ENCODE measurements at places on chromosomes 3 and 15.

DNA sequence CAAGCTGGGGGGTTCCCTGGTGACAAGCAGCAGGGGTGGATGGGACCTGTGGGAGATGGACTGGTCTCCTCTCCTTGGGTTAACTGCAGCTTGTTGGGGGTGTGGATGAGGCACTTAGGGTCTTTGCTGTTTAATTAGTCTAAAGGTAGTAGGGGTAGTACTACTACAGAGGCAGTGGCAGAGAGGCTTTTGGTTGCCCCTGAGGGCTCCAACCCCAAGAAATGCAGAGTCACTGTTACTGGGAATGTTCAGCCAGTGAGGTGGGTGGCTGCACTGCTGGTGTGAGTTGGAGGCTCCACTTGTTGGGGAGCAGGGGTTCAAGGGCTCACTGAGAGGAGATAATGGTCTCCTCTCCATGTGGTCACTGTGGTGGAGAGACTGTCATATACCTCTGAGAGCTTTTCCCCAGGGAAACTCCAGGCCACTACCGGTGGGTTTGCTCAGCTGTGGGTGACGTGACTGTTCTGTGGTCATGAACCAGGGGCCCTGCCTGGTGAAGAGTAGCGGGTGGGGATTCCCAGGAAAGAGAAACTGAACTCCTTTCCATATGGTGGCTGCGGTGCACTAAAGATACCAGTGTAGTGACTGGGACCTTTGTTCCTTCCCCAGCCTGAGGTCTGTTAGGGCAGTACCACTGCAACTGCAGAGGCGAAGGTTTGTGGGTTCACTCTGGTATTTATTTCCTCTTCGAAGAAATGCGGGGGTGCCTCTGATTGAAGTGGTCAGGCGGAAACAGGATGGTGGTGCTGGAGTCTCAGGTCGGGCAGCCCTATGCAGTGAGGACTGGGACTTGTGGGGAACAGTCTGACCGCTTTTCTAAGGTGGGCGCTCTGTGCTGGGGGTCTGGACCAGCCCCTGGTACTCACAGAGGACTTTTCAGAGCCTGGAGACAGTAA lies 68.9 kb upstream of the TNFSF10 start:
- DNase-seq = no peak

DNA sequence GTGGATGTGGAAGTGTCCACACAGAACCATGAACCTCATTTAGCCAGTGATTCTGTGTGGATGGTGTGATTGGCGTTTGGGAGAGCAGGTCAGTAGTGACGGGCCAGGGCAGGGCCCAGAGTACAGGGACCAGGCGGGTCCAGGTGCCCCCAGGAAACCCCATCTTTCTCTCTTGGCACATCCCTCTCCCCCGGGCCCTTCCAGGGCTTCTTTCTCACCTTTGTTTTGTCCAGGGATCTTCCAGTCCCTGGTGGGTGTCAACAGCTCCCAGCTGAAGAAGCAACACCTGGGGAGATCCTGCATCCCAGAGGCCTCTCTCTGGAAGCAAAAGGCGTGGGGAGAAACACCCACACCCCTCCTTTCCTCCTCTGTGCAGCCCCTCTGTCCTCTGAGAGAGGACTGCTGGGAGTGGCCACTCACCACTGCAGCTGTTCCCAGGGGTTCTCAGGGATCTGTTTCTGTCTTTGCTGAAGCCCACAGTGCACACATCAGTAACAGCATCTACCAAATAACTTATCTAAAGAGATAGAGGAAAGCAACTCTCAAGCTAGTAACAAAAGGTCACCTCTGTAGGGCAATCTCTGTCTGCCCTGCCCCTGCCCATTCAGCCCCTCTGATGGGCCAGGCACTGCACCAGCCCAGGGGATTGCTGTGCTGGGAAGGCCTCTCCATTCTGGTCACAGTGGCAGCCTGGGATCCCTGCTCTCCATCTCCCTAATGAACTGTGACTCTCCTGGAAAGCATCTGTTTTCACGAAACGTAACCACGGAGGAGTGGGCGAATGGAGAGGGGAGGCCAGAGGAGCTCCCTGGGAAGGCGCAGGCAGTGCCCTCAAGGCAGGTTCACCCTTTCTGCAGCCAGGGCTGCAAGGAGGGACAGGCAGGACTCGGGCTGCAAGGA lies 98.3 kb upstream of the ALDH1A3 start:
- no peak for DNase-seq

- no peak for DNase-seq
These were observed 14.1 kb downstream of the ST3GAL6 start for GRCh38 chr3:98777286-98777685.

GRCh38 chr3:14474363-14475081 lies 65.6 kb downstream of the GRIP2 start:
- no peak for DNase-seq

DNA sequence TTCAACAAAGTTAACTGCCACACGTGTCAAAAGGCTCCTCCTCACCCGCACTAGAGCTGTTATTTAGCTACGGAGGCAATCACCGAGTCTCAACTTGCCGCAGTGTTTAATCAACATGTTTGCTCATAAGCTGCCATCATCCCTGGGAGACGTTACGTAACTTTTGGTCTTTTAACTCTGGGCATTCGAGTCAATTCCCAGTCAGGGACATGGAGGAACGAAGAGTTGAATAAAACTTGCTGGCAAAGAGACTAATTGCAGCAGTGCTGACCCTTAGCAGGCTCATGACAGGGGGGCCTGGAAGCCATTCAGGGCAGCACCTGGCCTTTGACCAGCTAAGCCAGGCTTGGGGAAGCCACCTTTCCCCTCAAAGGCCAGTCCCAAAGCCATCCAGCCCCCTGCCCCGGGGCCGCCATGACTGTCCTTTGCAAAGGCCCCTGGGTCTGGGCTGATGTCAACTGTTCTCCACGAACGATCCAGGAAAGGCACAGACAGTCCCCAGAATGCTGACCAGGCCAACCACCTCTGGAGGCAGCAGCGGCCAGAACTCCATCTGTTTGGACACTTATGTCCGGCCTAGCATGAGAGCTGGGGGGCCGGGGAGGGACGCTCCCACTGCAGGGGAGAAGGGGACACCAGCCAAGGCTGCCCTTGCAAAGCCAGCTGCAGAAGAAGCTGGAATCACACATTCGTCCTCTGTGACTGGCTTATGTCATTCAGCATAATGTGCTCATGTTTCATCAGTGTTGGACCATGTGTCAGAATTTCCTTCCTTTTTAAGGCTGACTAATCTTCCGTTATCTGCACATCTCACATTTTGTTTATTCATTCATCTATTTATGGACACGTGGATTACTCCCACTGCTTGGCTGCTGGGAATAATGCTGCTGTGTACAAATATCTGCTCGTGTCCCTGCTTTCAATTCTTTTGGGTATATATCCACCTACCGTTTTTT lies 43.7 kb downstream of the PCSK6 start:
- DNase-seq = no peak

GRCh38 chr3:188646592-188646991 lies 492.6 kb downstream of the LPP start:
- DNase-seq = peak; percentile 33

DNA sequence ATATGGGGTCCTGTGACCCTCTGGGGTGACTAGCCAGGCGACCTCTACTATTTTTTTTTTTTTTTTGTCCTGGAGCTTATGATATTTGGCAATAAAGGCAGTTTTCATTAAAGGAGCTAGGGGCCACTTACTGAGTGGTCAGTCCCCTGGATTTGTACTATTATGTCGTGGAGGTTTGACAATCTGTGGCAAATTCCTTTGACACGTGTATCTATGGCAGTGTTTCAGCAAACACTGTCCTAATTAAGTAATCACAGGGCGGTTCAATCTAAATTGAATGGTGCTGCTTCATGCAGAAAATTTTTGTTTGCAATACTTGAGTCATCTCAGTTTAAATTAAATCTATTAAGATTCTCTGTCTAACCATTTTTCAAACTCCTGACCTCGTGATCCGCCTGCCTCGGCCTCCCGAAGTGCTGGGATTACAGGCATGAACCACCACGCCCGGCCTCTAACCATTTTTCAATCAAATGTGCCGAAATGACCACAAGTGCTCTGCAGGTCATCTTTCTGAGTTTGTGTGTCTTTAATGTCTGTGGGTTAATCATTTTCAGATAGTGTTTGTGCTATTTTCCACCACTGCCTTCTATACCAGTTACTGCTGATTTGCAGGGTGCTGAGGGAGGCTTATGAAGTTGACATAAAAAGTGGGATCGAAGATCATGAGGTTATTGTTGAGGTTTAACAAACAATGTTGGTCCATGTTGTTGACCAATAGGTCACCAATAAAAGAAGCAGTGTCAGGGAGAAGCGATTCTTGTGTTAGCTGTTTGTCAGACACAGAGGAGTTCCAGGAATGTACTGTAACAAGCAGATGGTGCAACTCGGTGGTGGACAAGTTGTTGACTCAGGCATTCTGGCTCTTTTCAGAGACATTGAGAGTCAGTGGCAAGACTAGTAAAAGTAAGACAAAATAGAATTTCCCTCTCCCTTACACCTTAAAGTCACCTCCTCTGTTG lies 18.6 kb upstream of the SLC2A2 start:
- DNase-seq = no peak

GRCh38 chr3:149162007-149162406 lies 32.6 kb downstream of the HPS3 start:
- DNase-seq = no peak

GRCh38 chr3:88033079-88033478 lies 25.7 kb downstream of the CGGBP1 start:
- no peak for DNase-seq

GRCh38 chr15:91660174-91660649 lies 193.3 kb upstream of the SLCO3A1 start:
- DNase-seq = no peak

- peak; percentile 75 for DNase-seq
These were observed 443 bp upstream of the NR2F2 start for GRCh38 chr15:96330064-96330449.

GRCh38 chr3:187084126-187084525 lies 55.2 kb downstream of the RPL39L start:
- no peak for DNase-seq

- DNase-seq = peak; percentile 87
These were observed 6.0 kb upstream of the PLCB2 start for GRCh38 chr15:40313531-40314398.

DNA sequence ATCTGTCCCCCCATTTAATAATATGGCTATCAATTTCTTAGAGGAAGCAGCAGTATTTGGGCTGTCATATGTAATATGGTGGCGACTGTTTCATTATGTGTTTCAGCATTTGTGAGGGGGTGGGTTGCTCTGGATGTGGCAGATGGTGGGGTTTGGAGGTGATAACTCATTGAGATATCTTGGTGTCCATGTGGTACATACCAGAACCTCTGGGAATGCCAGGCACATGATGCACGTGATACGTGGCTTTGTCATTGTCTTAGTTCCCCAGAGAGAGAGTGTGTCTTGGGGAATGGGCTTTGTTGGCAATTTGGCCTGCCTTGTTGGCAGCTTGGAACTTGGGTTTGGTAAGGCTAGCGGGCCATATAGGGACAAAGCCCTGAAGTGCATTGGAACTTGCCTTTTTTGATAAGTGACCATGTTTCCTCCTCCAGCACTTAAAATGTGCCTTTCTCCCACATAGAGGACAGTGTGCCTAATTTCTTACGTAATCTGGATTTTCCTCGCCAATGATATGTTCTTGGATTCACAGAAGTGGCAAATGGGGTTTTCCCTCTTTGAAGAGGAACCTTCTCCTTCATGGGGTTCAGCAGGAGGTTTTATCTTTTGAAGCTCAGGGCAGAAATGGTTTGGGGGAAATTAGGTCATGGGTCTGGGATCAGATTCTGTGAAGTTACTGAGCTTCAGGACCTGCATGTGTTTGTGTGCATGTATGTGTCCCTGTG lies 79.5 kb downstream of the DNASE1L3 start:
- DNase-seq = no peak

DNA sequence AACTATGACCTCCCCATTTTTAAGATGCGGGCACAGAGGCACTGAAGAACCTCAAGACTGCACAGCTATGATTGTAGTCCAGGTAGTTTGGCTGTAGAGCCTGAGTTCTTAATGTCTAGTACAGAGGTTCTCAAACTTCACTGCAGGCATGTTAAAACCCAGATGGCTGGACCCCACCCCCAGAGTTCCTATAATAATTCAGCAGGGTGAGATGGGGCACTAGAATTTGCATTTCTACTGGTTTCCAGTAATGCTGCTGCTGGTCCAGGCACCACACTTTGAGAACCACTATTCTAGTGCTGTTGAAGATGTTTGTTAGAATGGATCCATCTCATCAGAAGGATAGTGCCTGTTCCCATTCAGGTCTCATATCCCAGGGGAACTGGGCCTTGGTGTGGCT lies 274.9 kb downstream of the ABHD5 start:
- DNase-seq = no peak

- no peak for DNase-seq
These were observed 296.7 kb upstream of the PROK2 start for GRCh38 chr3:72081471-72082185.

DNA sequence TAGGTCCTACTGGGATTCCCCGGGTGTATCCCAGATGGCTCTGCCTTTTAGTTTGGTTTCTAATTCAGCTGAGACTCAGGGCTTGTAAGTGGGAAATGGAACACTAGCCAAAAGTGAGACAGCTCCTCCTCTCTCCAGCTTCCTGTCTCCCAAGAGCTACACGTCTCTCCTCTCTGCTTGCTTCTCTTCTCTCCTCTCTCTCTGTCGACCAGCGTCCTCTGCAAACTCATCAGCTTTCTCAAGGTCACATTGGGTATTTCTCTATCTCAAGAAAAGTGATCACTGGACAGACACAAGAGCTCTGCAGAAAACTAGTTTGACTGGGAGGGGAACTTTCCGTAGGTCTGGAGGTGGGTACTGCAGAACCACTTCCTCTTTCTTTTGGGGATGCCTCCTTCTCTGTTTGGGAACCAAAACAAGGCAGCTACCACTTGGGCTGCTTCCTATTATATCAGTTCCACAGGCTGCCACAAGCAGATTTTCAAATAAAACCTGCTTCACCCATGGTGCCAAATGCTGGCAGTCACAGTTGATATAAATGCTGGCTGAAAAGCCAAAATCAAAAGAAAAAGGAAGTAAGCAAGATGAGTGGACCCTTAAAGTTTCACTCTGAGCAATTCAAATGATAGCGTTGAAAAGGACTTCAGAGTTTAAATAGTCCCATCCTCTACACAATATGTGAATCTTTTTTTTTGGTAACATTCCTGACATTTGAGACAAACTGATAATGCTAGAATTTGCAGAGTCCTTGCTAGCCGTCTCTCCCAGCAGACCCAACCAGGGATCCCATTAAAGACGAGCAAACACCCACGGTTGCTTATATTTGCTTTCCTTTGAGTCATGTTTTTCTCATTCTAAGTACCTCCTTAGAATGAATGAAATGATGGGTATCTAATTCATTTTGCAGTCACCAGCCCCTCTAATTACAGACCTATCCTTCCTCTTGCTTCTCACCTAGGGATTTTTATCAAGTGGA lies 7.2 kb upstream of the DYNC1LI1 start:
- no peak for DNase-seq
